ENCODE measurements at places on chromosomes 1 and 21. TPM values are rescaled to one million over a fixed set of nuclear protein-coding genes. Genes with fewer than 3 reads are reported as not detected.

GRCh38 chr1:224623743-224624333 lies 7.7 kb downstream of the CNIH3 start:
- no peak for DNase-seq

GRCh38 chr1:53585565-53585964 lies 126.4 kb downstream of the DMRTB1 start:
- no peak for DNase-seq

DNA sequence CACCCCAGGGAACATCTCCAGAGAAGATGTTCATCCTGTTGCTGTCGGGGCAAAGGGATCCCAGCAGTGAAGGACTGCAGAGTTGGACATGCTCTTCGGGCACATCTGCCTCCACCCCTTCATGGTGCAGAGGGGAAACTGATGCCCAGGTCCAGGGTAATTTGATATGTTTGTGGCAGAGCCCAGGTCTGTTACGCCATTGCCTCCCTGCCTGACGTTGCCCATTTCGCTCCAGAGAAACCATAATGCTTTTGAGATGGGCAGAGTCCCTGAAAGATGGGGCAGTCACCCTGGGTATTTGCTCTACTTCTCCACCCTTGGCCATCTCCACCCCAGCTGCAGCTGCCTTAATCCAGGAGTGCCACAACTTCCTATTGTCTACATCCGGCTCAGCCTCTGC lies 290.4 kb upstream of the POU3F1 start:
- no peak for DNase-seq

GRCh38 chr1:40782371-40782956 lies 1.1 kb upstream of the KCNQ4 start:
- DNase-seq, result peak; percentile 67

- no peak for DNase-seq
Observed at GRCh38 chr1:178684111-178684510, 40.9 kb upstream of the RALGPS2 start.

DNA sequence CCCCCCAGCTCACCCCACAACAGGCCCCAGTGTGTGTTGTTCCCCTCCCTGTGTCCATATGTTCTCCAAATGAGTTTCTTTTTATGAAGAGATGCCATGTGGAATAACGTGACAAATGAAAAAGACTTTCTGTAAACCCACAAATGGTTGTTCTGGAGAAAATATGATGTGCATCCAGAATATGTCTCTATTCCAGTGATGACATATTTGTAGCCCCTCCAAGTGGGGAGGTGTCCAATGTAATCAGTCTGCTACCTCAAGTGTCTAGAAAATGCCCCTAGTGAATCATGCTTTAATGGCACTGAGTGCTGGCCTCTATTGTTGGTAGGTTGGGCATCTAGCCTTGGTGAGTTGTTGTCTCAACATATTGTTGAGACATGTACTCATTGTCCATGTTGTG lies 179.6 kb downstream of the KCNK2 start:
- no peak for DNase-seq

GRCh38 chr21:43269440-43269839 lies 100.6 kb downstream of the CRYAA start:
- no peak for DNase-seq

Gene C1orf116
- total RNA-seq, result 25.4 TPM

- DNase-seq, result no peak
Observed at GRCh38 chr1:30451532-30452125, 271.8 kb downstream of the MATN1 start.

GRCh38 chr1:62765981-62766380 lies 18.0 kb upstream of the ATG4C start:
- DNase-seq, result no peak

DNA sequence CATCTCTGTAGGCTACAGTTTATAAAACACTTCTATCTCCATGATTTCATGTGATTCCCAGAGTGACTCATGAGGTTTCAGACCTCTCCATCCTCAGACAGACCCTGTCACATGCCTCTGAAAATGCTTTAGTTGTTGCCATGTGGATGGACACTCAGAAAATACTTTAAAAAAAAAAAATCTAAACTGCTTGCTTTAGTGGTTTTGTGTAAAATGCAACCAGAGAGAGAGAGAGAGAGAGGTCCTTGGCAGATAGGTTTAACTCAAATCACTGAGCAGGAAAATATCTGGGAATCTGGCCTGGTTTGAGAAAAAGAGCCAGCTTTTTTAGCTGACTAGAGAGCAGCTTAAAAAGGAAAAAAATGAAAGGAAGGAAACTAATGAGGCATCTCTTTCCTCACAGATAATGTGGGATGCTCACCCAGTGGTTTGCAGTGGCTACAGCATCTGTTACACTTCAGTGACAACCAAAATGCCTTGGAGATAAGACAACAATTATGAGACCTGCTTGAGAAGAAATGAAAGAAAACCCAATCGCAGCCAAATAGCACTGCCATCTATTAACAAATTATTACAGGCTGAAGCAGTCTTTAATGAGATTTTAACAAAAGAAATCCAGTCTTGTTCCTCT lies 54.6 kb upstream of the SYT14 start:
- DNase-seq, result no peak

Gene SNIP1
- 16.8 TPM for total RNA-seq

DNA sequence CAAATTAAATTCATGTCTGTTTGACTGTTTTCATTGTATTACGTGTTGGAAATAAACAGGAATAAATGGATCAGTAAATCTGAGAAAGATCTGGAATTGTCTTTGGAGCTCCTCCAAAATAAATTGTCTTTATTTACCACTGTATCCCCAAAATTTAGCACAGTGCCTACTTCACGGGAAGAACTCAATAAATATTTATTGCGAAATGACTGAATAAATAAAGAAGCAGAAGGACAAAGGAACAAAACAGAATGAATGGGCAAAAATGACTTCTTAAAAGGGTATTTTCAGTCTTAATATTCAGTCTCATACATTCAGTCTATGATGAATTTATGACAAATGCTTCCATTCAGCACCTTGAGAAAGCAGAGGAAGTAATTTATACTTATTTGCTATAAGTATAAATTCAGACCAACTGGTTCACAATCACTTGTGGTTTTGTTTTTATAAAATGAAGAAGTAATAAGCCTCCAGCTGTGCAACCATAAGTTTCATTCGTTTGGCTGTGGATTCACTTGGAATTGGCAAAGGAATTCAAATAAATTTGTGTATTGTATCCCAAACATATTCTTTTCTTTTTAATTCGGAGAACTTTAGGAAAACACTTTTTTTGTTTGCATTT lies 19.2 kb upstream of the PRKAA2 start:
- DNase-seq, result no peak

GRCh38 chr1:8706995-8707396 lies 110.4 kb downstream of the RERE start:
- DNase-seq, result no peak

Gene HES4
- total RNA-seq, result 21.1 TPM

DNA sequence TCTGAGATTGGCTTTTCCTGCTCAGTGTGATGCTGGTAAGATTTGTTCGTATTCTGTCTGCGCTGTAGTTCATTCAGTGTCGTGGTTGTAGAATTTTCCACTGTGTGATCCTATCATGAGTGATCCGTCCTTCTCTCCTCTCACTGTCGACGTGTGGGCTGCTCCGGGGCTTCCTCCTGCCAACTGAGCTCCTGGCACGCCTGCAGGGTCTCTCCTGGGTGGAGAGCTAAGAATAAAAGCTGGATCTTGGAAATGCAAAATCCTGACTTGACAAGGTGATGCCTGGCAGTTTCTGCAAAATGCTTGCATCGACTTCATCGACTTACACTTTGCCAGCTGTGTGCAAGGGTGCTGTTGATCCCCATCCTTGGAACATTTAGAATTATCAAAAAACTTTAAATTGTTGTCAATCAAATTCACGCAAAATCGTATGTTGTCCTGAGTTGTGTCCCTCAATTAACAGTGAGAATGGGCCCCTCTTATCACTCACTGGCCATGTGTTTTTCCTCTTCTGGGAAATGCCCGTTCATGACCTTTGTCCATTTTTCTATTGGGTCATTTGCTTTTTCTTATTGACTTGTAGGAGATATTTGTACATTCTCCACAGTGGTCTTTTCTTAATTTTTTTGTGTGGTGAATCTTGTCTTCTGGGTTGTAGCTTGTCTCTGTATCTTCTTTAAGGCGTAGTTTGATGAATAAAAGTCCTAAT lies 125.5 kb downstream of the CRYAA start:
- no peak for DNase-seq

- no peak for DNase-seq
Observed at GRCh38 chr1:80305466-80305865, 1298.9 kb upstream of the ADGRL4 start.

DNA sequence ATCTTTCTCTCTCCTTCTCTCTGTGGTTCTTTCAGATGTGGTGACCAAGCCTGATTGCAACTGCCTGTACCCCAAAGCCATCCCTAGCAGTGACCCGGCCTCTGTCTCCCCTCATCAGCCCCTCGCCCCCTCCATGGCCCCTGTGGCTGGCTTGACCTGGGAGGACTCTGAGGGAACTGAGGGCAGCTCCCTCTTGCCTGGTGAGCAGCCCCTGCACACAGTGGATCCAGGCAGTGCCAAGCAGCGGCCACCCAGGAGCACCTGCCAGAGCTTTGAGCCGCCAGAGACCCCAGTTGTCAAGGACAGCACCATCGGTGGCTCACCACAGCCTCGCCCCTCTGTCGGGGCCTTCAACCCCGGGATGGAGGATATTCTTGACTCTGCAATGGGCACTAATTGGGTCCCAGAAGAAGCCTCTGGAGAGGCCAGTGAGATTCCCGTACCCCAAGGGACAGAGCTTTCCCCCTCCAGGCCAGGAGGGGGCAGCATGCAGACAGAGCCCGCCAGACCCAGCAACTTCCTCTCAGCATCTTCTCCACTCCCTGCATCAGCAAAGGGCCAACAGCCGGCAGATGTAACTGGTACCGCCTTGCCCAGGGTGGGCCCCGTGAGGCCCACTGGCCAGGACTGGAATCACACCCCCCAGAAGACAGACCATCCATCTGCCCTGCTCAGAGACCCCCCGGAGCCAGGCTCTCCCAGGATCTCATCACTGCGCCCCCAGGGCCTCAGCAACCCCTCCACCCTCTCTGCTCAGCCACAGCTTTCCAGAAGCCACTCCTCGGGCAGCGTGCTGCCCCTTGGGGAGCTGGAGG lies 12.7 kb downstream of the CSF1 start:
- no peak for DNase-seq

Gene RNF186
- total RNA-seq, result 42.6 TPM

- DNase-seq, result no peak
Observed at GRCh38 chr1:20390589-20391331, 95.2 kb downstream of the CAMK2N1 start.

DNA sequence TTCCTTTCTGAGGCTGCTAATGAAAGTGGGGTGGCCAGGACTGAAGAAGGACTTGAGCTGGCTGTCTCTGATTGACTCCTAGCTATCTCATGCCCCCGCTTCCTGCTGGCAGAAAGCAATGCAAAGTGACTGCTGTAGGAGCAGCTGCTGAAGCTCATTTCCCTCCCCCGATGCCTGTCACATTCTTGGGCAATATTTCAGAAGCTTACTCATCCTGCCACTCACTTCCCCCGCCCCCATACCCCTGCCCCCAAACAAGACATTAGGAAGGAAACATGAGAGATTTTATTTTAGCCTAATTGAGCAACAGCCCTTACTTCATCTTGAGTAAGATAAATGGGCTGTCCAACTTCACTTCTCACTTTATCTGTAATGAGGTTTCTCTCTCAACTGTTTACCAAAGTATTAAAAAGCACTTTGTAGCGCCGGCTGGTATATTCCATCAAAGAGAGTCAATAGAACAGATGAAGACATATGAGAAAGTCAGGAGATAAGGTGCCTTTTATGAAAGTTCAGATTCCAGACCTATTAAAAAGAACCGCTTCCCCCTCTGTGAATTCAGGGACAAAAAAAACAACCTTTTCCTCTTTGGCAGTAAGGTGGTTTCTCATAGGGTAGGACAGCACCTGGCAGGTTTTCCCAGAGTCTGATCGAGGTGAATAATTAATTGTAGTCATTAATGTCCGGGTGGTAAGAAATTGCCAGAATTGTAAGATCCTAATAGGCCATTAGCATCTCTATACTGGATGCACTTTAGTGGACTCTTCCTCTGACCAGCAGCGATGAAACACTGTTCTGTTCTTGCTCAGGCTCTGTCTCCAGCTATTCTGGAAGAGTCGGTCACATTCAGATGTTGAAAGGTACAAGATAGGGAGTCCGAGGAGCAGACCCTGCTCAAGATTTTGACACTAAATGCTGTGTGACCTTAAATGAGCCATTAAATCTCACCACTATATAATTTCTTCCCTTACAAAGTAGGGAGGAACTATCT lies 70.2 kb downstream of the SH3GLB1 start:
- DNase-seq, result no peak

DNA sequence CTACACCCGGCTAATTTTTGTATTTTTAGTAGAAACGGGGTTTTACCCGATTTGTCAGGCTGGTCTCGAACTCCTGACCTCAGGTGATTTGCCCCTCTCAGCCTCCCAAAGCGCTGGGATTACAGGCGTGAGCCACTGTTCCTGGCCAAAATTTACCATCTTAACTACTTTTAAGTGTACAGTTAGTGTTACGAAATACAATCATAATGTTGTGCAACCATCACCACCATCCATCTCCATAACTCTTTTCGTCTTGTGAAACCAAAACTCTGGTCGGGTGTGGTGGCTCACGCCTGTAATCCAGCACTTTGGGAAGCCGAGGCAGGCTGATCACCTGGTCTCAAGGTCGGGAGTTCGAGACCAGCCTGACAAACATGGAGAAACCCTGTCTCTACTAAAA lies 14.1 kb upstream of the ZBTB40 start:
- no peak for DNase-seq

- DNase-seq, result no peak
Observed at GRCh38 chr1:36522021-36522420, 39.3 kb upstream of the CSF3R start.

Gene CNST
- 47.7 TPM for total RNA-seq

GRCh38 chr1:42996384-42996970 lies 37.8 kb upstream of the SLC2A1 start:
- no peak for DNase-seq

Gene IGSF9
- 21.5 TPM for total RNA-seq

- no peak for DNase-seq
Observed at GRCh38 chr1:215055281-215055935, 27.1 kb upstream of the KCNK2 start.

- DNase-seq, result no peak
Observed at GRCh38 chr21:44370786-44371410, 17.5 kb downstream of the TRPM2 start.

DNA sequence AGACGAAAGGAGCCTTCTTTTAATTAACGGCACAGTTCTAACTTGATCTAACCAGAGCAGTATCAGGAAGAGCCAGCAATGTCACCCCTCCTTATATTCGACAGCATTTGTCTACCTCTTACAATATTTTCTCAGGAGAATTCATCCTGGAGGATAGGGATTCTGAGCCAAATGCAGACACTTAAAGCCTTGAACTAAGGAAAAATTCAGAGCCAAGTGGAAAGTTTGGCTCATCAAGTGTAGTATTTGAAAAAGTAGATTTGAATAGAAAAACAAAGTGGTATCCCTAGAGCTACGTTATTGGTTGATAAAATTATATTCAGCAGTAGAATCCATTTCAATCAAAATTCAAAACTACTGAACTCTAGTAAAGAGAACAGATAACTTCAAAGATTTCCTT lies 732.0 kb upstream of the ADGRL2 start:
- no peak for DNase-seq

Gene PTGS2
- total RNA-seq, result 8.4 TPM

- no peak for DNase-seq
Observed at GRCh38 chr1:109719337-109719837, 7.3 kb downstream of the GSTM5 start.

Gene ZBTB40
- 28.0 TPM for total RNA-seq

- DNase-seq, result no peak
Observed at GRCh38 chr1:170885551-170885950, 49.8 kb upstream of the MROH9 start.
